ENCODE measurements at places on chromosomes 7 and 10.

DNA sequence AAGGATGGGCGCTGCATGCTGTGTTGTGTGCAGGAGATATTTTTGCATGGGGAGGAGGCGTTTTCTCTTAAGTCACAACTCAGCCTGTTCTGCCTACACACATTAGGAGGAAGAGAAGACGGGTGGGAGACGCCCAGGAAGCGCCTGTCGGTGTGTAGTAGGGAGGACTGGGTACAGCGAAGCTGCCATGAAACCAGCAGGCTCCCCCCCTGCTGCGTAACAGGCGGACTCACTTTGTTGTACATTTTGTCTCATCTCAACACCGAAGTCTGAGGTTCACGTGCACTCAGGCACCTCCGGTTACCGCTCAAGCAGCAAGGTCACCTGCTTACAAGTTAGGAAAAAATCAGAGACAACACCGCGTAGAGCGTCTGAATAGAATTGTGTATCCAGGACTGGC lies 56.3 kb downstream of the CRTAC1 start:
- DNase-seq = no peak

GRCh38 chr7:86937363-86937878 lies 122.0 kb downstream of the ELAPOR2 start:
- no peak for DNase-seq

DNA sequence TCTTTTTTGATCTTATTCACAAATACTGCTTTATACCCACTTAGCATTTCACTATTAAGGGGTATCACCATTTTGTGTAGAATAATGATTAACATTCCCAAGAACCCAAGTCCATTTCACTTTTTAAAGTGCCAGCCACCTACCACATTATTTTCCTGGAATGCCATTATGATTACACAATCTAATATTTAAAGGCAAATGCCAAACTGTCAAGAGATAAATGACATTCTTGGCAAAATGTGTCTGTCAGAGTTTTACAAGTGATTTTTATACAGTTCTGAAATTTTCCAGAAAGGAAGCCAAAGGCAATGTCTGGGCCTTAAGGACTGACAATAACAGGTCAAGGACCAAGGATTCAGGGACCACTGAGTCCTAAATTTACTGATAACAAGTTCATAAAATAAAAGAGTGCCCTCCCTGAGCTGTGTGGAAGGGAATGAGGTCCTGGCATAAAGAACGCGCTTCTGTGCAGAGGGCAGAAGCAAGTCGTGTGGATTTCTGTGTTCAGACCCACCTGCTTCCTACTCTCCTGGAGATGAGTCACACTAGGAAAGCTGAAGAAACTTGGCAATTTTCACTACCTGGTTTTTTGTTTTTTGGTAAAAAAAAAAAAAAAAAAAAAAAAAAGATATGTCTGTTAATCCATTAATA lies 66.5 kb downstream of the UBE2H start:
- no peak for DNase-seq

GRCh38 chr10:70753026-70753663 lies 32.0 kb downstream of the TBATA start:
- no peak for DNase-seq

GRCh38 chr10:124078714-124079113 lies 14.7 kb downstream of the CHST15 start:
- DNase-seq = no peak

- no peak for DNase-seq
Measured at GRCh38 chr10:104300002-104300735, 31.2 kb downstream of the GSTO2 start.

DNA sequence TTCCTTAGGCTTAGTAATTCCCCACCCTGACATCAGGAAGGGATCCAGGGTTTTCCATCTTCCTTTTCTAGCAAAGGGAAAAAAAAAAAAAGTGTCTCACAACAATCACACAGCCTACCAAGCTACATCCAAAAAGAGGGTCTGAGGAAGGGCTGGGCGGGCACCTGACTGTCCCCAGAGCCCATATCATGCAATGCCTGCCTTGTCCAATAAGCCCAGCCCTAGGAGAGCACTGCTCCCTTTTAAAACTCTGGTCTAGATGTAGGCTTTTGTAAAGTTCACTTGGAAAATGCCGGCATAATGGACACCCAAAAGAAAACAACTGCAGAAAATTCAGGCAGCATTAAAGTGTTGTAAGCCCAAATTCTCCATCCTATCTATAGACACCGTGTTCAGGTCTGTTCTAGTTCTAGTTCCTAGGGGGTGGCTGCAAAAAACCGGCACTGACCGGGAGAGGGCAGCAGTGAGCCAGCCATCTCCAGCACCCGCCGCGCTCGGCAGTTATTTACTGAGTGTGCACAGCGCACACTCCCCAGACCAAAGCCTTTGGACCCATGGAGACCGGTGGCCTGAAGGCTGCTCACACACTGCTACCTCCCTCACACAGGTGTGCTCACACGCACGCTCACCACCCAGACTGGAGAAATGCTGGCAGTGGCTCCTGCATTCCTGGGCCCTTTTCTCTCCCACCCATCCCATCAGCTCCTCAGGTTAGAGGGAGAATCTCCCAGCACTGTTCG lies 48.7 kb downstream of the PODXL start:
- no peak for DNase-seq

- DNase-seq = no peak
Measured at GRCh38 chr7:50591480-50592438, 26.6 kb upstream of the DDC start.

GRCh38 chr10:128318366-128318765 lies 192.1 kb upstream of the MKI67 start:
- DNase-seq = no peak

DNA sequence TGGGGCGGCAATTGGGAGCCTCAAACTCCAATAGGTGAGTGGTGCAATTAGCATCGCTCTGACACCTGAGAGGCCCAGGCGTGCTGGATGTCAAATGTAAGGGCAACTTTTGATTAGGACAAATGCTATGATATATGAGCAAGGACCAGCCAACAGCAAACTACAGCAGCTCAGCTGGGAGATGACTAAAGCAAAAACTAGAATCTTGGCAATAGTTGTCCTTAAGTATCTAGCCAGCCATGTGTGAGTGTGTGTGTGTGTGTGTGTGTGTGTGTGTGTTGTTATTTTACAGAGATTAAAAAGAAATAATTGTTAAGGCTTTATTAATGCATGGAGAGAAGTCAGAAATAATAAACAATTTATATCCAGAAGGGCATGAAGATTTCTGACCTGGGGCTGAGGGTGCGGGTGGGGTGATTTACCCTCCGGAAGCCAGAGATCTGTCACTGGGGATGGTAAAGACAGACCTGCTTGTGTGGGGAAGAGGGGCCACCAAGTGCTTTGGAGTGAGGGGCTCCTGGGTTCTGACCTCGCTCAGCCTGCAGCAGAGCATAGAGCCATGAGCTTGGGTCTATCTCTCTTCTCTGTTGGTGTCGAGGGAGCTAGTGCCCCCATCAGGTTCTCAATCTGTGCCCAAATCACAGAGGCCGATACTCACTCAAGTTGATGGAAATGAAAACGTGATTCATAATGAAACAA lies 77.3 kb downstream of the EMX2 start:
- no peak for DNase-seq

- DNase-seq = no peak
Measured at GRCh38 chr7:157929671-157930070, 592.9 kb downstream of the DNAJB6 start.

DNA sequence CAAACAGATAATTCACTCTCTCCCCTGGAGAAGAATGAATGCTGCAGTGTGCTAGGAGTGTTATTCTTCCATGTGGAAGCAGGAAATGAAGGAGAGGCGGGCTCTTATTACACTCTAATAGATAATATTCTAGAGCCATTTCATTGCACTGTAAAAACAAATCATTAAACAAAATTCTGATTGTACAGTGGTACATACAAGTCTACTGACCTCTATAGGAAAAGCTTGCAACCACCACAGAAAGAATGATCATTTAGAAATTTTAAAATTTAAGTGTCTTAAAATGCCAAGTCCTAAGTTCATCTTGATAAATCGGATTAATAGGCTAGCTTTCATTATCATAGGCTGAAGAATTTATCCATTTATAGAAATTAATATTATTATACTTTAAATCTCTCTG lies 960.3 kb upstream of the LRRN3 start:
- DNase-seq = no peak

GRCh38 chr10:114297136-114297705 lies 58.2 kb downstream of the VWA2 start:
- DNase-seq = no peak

DNA sequence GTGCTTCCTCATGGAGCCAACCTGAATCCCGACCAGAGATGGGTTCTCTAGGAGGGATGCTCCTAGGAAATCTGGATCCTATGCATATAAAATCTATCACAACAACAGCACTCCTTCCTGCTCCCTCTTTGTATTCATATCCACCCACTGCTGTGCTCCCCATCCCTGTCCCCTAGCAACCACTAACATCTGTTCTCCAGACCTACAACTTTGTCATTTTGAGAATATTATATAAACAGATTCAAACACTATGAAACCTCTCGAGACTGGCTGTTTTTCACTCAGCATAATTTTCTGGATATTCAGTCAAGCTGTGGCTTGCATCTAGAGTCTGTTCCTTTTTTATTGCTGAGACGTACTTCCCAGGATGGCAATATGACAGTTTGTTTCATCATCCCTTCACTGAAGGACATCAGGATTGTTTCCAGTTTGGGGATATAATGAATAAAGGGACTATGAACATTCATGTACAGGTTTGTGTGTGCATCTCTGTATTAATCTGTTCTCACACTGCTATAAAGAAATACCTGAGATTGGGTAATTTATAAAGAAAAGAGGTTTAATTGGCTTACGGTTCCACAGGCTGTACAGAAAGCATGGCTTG lies 36.0 kb upstream of the PRR15 start:
- DNase-seq = no peak

DNA sequence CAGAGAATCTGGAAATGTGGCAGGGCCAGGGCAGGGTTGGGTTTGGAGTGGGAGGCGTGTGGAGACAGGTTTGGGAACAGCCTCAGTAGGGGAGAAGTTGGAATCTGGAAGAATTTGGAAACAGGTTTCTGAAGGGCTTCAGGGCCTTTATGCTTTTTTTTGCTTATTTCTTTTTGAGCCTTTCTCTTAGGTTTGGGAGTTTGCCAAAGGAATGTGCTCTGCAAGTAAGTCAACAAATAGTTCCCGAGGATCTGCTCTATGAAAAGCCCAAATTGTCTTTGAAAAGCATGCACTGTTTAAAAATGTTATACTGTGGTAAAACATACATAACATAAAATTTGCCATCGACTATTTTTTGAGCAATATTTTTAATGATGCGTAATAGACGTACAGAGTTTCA lies 86.7 kb upstream of the ADRB1 start:
- DNase-seq = no peak

DNA sequence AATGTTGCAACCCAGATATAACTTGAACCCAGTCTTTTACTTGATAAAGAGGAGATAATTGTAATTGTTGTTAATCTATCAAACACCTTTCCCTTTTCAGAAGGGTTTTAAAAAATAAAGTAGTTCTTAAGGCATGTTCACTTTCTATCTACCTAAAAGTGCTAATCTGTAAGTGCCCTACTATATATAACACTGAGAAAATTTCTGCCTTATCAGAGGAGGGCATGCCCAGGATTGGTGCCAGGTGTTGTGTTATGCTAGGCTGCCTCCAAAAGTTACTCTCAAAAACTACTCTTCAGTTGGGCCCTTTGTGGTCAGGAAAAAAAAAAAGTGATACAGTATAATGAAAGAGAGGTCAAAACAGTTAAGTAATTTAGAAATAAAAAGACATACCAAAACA lies 36.3 kb downstream of the SMNDC1 start:
- no peak for DNase-seq

GRCh38 chr7:38908759-38909335 lies at the start of gene VPS41:
TSS of gene VPS41 (minus strand) at chr7:38909191. CDS start at chr7:38909174, 17 bp downstream.
- DNase-seq = peak; percentile 75

- no peak for DNase-seq
Measured at GRCh38 chr7:11648980-11649379, 183.0 kb downstream of the THSD7A start.

- DNase-seq = no peak
Measured at GRCh38 chr10:120186506-120186905, 270.5 kb upstream of the PLPP4 start.

DNA sequence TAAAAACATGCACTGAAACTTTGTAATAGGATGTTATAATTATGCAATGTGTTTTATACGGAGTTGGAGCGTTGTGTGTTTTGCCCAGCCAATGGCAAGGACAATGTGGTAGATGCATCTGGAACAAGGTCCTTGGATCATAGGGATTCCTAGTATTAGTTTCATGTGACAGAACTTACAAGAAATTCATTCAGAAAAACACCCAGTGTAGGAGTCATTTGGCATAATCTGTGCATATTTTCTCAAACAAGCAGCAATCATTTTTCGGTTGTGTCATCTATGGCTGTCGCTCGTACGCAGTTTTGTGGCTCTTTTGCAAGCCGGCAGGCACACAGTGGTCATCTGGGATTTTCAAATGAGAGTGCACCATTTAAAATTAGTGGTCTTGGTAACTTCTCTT lies 19.8 kb downstream of the CREB5 start:
- no peak for DNase-seq

DNA sequence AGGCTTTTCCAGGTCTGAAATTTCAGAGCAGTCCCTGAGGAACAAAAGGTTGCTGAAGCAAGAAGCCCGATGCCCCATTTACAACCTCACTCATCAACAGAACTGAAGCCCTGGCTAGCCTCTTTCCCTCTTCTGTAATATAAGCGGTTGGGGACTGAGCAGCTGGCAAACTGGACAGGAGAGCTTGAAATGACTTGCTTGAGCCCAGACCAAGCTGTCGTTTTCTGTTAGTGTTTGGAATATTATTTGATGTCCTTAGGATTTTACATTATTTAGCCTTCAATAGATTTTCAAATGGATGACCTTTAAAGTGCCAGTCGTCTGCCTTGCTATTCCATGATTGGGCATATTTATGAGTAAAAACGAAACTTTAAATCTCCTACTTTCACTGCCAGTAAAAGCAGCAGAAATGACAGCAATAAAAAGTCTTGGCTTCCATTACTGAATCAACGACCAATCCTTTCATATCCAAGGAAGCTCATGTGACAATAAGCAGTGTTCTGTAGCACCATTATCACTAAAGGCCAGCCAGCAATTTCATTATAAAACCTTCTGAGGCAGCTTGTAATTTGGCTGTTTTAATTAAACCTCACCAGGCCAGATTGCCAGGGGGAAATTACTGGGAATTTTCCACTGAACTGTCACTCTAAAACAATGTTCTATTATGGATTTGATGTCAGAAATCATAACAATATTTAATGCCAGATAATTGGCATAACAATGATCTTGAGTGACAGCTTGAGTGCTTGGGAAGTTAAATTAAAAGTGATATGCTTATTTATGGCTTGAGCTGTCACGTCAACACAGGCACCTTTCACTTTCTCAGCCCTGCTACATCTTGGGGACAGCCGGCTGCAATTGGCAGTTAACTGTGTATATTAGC lies 85.9 kb downstream of the LSMEM1 start:
- DNase-seq = no peak

- no peak for DNase-seq
Measured at GRCh38 chr7:127478461-127478860, 86.0 kb upstream of the ZNF800 start.

DNA sequence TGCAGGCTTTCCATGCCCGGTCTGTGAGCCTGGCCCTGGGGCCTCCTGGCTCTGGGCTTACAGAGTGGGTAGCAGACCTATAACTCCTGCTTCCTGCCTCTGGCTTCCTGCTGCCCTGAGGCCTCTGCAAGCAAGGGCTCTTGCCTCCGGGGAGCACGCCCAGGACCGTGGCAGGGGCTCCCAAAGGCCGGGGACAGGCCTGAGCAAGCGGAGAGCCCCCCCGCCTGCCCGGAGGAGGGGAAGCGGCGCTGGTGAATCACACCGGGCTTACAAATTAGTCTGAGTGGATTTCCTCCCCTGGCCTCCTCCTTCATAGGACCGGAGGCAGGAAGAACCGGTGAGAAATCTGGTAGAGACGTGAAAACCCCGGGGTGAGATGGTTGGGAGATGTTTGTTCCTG lies 1.5 kb upstream of the MYL10 start:
- DNase-seq = peak; percentile 94

GRCh38 chr10:62658516-62658915 lies 146.0 kb upstream of the ADO start:
- DNase-seq = no peak

Measured in RWPE2 (cell line).